WERI-Rb-1 (cell line): ENCODE measurements at places on chromosomes 6 and 20.

- peak; percentile 55 for DNase-seq
These were observed 46.1 kb upstream of the TMEM217 start for GRCh38 chr6:37303891-37304503.

DNA sequence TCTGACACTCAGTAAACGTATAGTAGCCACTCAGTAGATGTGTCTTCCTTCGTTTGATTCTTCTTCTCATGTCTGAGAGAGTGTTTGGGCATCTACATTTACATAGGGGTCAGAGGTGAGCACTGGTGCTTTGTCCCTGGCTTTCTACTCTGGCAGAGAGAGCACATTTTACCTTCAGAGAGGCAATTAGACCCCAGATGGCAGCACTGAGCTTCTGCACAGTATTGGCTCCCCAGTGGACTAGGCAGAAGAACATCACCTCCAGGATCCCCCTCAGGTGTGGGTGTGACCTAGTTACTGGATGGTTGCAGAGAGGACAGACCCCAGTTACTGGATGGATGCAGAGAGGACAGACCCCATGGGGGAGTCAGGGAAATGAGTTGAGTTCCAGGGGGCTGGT lies 327.2 kb downstream of the DHX35 start:
- peak; percentile 10 for DNase-seq

- no peak for DNase-seq
These were observed 147.7 kb downstream of the PRL start for GRCh38 chr6:22149096-22149495.

- DNase-seq: no peak
These were observed 123.4 kb downstream of the C6orf118 start for GRCh38 chr6:165186041-165186440.

DNA sequence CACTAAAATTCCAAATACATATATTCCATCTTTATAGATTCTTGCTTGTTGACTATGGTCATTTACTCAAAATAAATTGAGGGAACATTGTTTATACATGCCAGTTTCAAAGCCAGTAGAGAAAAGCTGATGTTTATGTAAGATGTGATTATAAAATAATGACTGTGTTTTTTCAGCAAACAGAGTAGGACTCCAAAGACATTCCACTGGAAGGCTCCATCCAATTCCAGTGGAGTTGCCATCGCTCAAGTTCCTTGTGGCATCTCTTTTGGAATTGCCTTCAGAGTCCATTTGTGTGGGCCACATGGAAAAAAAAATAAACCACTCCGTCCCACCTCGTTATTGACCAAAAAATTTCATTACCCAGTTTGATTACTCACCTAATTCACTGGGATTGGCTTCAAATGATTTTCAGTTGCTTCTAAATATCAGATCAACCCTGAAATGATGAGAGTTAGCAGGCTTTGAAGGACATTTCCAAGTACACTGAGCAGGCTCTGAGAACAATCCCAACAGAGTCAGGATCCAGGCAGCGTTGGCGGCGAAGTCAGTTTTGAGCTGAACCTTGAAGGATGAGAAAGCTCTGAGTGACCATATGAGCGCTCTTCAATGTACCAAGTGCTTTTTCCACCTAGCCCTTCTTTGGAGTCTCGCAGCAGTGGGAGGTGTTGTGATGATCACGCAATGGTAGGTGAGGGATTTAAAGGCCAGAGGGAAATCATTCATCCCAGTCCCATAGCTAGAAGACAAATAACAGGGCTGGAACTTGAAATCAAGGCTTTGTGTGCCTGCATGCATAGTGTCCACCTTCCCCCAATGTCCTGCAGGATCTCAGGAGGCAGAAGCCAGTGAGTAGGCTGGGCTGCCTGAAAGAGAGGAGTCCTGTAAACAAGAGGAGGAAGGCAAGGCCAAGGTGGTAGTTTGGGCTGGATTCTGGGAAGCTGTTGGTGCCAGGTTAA lies 281.7 kb downstream of the CDC5L start:
- no peak for DNase-seq

DNA sequence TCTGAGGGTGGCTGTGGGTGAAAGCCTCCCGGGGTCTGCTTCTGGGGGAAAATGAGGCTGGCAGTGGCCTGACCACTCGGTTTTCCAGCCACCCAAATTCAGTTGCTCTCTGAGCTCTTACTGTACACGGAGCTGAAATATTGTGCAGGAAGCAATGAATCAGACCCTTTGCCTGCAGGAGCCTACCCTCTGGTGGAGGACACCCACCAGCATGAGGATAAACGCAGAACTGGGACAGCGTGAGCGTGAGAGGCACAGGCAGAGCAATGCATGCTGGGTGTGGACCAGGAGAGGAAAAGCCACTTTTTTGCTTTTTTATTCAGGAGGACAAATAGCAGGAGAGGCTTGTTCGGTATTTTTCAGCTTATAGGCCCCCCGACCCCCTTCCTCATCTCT lies 298.0 kb downstream of the QKI start:
- no peak for DNase-seq

DNA sequence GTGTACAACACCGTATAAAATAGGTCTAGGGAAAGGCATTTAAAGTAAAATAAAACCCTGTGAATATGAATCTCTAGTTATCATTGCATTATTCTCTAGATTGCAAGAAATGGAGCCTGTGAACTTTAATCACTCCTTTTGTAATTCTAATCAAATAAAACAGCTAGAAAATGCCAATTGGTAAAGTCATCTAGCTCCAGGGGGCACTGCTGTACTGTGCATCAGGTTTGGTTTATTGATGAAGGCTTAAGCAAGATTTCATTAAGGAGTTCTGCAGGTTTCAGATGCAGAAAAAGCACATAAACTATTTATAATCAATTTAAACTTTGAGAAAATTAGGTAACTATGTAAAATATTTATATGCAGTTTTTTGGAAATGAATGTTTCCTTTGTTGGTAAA lies 645.0 kb downstream of the PHF3 start:
- DNase-seq: peak; percentile 48

GRCh38 chr6:1200409-1201101 lies 111.3 kb upstream of the FOXQ1 start:
- DNase-seq: no peak

DNA sequence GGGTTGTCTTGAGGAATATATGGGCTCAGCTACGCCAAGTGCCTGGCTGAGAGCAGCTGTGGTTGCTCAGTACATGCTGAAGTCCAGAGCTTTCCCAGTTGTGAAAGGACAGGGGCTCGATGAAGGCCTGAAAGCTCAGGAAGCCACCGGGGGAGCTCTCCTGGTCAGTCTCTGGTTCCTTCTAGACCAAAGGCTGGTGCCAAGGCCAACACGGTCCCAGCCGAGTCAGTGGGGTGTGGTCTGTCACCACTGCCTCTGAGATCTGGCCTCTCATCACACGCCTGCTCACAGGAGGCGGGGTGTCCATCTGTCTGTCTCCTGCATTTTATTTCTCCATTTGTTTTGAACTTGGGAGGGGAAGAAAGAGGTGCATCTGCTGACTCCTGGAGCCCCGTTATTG lies 4.9 kb upstream of the FAM83C start:
- no peak for DNase-seq

DNA sequence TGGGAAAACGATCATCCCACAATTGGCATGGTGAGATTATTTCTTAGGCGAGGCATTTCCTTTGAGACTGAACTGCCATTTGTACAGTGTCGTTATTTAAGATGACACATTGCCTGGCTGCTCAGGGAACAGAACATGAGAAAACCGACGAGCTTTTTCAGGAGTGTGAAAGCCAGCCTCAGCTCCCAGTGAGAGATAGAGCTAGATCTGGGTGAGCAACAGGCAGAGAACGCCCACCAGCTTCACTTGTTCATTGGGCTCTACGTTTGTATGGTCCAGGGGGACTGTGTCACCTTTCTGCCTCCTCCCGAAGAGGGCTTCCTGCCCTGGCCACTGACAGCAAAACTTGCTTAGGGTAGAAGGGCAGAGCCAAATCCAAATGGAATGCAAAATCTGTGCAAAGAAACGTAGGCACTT lies 378.1 kb downstream of the RNGTT start:
- DNase-seq: no peak

GRCh38 chr20:31684153-31685015 lies 38.3 kb downstream of the BCL2L1 start:
- DNase-seq: no peak

DNA sequence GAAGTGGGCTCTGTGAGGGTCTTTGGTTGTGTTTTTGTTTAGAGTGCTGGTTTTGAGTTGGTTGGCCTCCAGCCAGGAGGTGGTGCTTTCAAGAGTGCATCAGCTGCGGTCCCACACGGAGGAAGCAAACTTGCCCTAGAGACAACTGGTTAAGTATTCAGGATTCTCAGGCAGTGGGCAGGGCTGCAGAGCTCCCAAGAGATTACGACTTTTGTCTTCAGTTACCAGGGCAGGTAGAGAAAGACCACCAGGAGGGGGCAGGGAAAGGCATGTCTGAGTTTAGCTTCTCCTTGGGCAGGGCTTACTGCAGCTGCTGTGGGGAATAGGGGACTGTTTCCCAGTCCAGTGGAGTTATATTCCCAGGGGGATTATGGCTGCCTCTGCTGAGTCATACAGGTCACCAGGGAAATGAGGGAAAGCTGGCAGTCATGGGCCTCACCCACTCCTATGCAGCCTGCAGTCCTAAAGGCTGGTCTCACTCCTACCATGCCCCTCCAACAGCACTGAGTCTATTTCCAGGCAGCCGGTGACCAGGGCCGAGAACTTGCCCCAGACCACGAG lies 64.3 kb downstream of the TTI1 start:
- DNase-seq: peak; percentile 48

- DNase-seq: no peak
These were observed 375.1 kb downstream of the BTBD9 start for GRCh38 chr6:38264605-38265004.

- DNase-seq: no peak
These were observed 31.8 kb upstream of the PLEKHG1 start for GRCh38 chr6:150567823-150568383.

DNA sequence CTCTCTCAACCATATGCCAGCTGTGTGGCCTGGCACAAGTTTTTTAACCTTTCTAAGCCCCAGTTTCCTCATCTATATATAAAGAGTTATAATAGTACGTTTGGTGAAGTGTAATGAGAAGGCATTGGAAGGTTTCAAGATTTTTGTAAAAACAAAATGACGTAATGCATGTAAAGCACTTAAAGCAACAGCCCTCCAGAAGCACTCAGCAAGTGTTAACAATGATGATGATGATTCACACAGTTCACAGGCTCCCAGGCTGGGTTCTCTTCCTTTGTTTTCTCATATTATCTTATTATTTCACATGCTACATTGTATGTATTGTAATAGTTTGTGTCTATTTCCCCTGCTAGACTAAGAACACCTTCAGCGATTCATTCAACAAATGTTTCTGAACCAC lies 6.2 kb downstream of the CEP250 start:
- no peak for DNase-seq

DNA sequence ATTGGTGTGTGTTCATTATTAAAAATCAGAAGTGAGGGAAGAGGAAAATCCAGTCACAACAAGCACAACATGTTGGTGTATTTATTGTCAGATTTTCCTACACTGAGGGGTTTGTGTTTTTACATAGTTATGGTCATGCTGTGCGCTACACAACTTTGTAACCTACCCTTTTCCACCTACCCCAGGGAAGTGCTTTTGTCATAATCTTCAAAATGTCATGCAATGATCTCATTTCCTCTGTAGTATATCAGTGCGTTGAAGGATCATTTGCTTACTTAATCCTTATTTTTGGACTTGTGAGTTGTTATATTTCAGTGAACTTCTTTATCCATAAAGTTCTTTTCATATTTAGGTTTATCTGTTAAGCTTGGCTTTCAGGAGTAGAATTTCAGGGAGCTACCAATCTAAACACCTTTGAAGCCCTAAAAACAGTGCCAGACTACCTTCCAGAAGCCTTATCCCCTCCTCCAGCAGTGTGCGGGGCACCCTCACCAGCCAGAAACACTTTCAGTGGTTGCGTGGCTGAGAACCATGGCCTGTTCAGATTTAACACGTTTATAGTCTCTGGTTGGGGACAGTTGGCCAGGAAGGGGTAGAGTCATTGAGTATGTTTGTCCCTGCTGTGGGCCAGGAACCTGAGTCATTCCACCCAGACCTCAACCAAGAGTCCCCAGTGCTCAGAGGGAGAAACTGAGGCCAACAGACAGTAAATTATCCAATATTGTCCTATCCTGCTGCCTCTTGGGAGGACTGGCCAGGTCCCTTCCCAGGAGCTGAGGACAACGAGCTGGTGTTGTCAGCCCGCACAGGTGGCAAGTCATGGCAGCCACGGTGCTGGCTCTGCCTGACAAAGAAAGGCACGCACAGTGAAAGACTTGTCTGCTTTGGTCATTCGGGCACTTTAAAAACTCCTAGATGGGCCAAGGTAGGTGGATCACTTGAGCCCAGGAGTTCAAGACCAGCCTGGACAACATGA lies 40.3 kb downstream of the STK35 start:
- DNase-seq: no peak

DNA sequence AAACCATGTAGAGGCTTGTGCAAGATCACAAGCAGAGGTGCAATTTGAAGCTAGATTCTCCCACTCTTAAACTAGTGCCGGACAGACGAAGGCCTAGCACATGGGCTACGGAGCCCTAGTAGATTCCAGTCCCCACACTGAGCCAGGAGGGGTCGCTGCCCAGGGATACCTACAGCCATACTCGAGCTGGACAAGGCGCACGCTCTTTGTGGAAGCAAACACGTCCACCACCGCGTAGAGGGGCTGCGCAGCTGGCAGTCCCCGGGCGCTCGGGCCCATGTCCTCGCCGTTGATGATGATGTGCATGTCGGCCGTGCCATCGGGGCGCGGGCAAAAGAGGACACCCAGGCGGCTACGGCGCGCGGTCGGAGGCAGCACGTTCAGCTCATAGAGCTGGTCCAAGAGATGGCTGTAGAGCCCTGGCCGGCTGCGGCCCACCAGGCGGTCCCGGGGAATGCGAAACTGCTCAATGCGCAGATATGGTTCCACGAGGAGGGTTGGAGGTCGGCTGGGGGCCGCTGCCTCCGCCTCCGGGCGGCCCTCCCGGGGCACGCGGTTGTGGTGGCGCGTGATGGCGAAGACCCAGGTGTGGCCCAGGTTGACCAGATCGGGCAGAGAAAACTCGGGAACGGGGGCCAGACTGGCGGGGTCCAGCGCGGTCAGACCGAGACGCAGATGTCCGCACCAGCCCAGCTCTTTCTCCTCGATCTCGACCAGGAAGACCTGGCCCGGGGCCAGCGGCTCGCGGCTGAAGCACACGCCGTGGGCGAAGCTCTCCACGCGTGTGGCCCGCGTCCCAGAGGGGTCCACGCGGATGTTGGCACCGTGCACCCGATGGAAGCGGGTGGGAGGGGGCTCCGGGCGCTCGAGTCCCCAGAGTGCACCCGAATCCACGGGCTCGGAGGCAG lies 677 bp downstream of the NEURL2 start:
- peak; percentile 92 for DNase-seq
